Activated naive CD4-positive, alpha-beta T cell treated with anti-CD3 and anti-CD28 coated beads, Interleukin-2, amount 10 ng/mL, durations not matched to agents 5 hours and 36 hours (primary cell): ENCODE measurements at places on chromosomes 12 and 14. TPM values are rescaled to one million over a fixed set of nuclear protein-coding genes. Genes with fewer than 3 reads are reported as not detected.

Gene ITGB7
- 487 TPM for total RNA-seq

Gene DPF3
- total RNA-seq, result 11.3 TPM

Gene LUM
- not detected for total RNA-seq

Gene GPR84
- 0.18 TPM for total RNA-seq

Gene CDCA3
- 85.6 TPM for total RNA-seq

Gene FAM186B
- 0.13 TPM for total RNA-seq

Gene FERMT2
- 0.55 TPM for total RNA-seq

Gene GNPNAT1
- 12.2 TPM for total RNA-seq

Gene ATL1
- total RNA-seq, result 0.24 TPM

Gene NTS
- not detected for total RNA-seq

Gene CMTM5
- not detected for total RNA-seq

Gene HHIPL1
- total RNA-seq, result not detected

Gene NRL
- 3.1 TPM for total RNA-seq

Gene EFS
- not detected for total RNA-seq

Gene KLRC1
- total RNA-seq, result not detected

Gene RAB21
- total RNA-seq, result 63.7 TPM

Gene RACGAP1
- total RNA-seq, result 130 TPM

Gene RERGL
- not detected for total RNA-seq

Gene KRT71
- not detected for total RNA-seq

Gene C3AR1
- 2.3 TPM for total RNA-seq

Gene MLH3
- 18.4 TPM for total RNA-seq

Gene SLCO1B3
- not detected for total RNA-seq

Gene AKAP5
- 0.67 TPM for total RNA-seq

Gene CLMN
- 1.4 TPM for total RNA-seq

Gene P3H3
- 0.96 TPM for total RNA-seq

Gene OR6C2
- total RNA-seq, result not detected

Gene WNT5B
- 0.10 TPM for total RNA-seq

Gene PDE6H
- not detected for total RNA-seq

Gene ASB2
- 22.9 TPM for total RNA-seq

Gene KRT82
- total RNA-seq, result not detected

Gene MED13L
- 90.3 TPM for total RNA-seq
